ENCODE measurements at places on chromosomes 11 and 22. TPM values are rescaled to one million over a fixed set of nuclear protein-coding genes. Genes with fewer than 3 reads are reported as not detected.
A peak's percentile ranks its signal among the peaks of the same experiment; 100 is the strongest.

GRCh38 chr11:46294365-46295309 is 17.2 kb downstream of the CREB3L1 start:
- DNase-seq = peak; percentile 97

DNA sequence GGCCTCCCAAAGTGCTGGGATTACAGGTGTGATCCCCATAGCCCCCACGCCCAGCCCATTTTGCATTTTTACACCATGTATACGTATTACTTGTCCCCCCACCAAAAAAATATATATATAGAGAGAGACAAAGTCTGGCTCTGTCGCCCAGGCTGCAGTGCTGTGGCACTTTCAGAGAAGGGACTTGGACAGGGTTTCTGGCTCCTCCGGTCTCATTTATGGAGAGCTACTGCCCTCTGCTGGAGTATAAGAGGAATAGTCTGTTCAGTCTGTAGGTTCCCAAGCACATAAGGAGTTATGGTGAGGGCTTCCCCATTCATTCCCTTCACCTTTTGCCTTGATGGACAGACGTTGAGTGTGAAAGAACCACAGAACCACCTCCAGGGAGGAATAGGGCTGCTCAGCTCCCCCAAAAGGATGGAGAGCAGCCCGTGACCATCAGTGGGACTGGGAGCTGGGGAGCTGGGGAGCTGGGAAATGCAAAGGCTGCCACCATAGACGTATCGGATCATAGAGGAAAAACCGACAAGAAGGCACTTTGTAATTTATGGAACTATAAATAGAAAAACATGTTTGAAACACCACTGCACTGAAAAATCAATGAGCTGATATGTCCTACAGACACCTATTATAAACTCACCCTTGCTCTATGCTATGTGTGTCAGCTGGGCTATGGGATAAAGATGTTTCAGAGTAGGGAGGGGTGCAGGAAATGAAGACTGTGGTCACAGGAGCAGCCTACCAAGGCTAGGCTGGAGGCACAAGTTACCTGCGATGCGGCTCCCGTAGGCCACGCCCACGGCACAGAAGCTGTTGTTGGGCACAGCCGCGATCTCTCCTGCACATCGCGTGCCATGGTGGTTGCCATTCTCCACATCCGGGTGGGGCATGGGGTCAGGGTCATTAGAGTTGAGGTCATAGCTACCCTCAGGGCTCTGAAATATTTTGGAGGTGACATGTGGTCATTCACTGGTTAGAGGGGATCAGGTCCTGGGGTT is 5.2 kb downstream of the PCSK7 start:
- DNase-seq = peak; percentile 68

GRCh38 chr22:33221568-33221967 is 163.4 kb upstream of the SYN3 start:
- DNase-seq = no peak

DCHS1 gene
- 1.3 TPM for total RNA-seq

SCT gene
- total RNA-seq = not detected
